ENCODE measurements at places on chromosomes 3 and 15.
A peak's percentile ranks its signal among the peaks of the same experiment; 100 is the strongest.

GRCh38 chr3:69200384-69201068 is 78.1 kb upstream of the LMOD3 start:
- DNase-seq: peak; percentile 97

GRCh38 chr3:3705090-3705775 is 94.0 kb upstream of the LRRN1 start:
- no peak for DNase-seq

DNA sequence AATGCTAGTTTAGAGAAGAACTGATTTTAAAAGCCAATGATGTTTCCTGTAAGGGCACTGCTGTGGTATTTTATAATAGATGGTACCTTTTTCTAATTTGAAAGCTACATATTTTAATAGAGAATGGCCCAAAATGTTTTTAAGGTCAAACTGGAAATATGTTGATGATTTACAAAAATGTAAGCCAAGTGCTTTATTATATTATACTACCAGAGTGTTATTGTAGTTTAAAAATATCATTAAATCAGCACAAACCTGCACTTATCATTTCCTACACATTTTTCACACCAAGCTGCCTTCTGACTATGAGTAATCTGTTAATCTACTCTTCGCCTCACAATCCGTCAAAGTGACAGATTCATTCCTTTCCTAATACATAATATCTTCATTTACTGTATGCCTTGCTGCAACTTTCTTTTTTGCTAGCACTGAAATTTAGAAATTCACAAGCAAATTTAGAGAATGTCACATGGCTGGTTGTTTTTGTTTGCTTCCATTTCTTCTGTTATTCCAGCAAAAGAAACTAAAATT is 126.4 kb upstream of the FAM3D start:
- no peak for DNase-seq

DNA sequence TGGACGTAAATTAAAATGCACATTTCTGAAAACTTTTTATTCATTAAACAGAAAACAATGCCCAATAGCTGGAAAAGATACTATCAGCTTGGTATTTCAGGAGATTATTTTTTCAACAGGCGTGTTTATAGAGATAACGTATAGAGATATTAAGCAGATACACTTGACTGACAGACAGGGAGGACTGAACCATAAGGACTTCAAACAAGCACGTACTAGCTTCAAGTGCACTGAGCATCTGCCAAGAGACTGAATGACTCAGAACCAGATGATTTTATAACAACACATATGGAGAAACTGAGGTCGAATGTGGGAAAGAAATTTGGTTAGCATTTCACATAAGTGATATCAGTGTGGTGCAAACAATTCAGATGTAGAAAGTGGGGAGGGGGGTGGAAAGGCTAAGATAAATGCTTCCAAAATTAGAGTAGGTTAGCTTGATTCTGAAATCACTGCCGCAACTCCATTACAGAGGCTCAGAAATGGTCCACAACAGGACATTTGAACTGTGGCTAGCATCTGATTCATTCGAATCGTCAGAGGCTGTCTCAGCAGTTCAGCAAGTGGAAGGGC is 103.5 kb downstream of the SEMA6D start:
- no peak for DNase-seq

Data from T47D (cell line).